ENCODE measurements at places on chromosomes 3 and 15. TPM values are rescaled to one million over a fixed set of nuclear protein-coding genes. Genes with fewer than 3 reads are reported as not detected.

Gene FRMD4B
- 73.6 TPM for total RNA-seq

Gene RAP2B
- total RNA-seq, result 20.7 TPM

Gene PSTPIP1
- 42.9 TPM for total RNA-seq

DNA sequence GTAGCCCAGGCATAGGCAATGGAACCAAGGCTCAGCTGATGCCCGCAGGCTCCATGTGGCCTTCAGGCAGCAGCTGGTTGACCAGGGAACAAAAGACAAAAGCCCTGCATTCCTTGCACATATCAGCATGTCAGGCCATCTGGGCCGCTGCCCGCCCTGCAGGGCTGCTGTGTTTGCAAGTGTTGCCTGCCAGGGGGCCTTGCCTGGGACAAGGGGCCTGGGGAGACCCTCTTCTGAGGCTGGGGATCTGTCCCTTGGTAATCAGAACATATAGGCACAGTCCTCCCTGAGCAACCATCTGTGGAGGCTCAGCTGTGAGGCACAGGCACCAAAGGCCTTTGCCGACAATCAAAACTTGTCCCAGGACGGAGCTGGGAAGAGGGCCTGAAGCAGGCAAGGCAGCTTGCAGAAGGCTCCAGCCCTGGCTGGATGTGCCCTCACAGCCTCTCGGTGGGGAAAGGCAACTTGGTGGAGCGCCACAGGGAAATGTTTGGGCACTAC, 138.2 kb downstream of the TPRA1 start:
- peak; percentile 21 for DNase-seq

GRCh38 chr3:12981306-12982275, 91.6 kb downstream of the IQSEC1 start:
- peak; percentile 41 for DNase-seq

GRCh38 chr3:95312650-95313049, 1249.8 kb downstream of the NSUN3 start:
- DNase-seq, result no peak

DNA sequence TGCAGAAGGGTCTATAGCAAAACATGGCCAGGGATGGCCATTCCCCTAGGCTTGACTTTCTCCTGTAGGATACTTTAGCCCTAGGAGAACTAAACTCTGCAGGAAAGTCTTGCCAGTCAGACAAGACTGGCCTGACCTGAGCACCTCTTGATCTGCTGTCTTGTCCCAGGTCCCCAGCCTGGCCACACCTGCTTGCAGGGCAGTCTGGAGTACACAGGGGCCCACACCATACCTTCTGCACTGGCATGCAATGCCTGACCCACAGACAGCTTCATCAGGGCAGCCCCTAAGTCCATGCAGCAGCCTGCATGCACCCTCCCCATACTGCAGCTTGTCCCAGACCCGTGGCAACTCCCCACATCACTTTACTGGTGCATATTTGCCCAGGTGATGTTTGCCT, 204.6 kb downstream of the LRRC3B start:
- DNase-seq, result peak; percentile 50
